ENCODE measurements at places on chromosomes 5 and 9.

- no peak for DNase-seq
These were observed at the start of gene ARSB for GRCh38 chr5:78985116-78985724. Gene ARSB, minus strand, starts transcription at chr5:78985310. Its CDS starts 62 bp downstream, at chr5:78985248.

DNA sequence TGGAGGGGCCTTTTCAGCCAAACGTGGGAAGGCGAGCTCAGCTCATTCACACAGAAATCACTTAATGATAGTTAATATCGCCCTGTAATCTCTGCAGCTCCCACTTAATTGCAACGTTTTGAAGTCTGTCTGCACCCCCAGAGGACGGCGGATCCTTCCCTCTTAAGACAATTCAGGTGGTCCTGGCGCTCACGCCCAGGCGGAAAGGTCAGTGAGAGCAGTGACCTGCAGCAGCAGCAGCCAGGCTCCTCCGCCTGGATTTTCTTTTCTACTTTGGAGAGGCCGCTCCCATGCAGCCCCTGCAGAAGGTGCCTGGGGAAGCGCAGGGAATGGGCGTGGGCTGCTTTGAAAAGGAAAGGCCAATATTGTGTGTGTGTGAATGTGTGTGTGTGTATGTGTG lies 400.9 kb upstream of the IRX1 start:
- no peak for DNase-seq

DNA sequence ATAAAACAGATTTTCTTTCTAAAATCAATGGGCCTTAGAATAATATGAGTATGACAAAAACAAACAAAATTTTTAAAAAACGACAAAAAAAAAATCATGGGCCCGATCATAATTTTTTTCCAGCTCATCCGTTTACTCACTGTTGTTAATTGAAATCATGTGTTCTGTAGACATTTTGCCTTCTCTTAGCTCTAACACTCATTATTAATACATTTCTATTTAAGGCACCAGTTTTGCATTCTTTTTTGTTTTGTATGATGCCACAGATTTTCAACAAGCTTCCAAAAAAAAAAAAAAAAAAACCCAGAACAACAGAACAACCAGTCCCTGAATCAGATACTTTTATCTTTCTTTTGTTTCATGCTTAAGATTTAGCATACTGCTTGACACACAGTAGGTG lies 86.4 kb downstream of the PRLR start:
- DNase-seq = no peak

DNA sequence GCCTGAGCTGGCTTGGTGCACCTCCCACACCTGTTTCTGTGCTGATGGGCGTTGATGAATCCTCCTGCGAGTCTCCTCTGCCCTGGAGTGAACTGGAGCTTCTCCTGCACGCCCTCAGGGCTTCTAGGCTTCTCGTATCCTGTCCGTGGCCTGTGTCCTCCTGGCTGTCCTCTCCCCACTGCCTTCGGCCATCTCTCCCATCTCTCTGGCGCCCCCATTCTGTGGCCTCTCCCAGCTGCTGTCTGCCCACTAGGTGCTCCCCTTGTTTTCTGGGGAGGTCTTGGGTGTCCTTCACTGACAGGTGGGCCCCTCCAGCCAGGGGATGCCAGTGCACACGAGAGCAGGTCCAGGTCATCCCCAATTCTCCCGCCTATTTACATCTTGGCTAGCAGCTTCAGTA lies 28.8 kb downstream of the AHRR start:
- DNase-seq = no peak

GRCh38 chr5:31380049-31380448 lies 151.8 kb downstream of the DROSHA start:
- DNase-seq = no peak

DNA sequence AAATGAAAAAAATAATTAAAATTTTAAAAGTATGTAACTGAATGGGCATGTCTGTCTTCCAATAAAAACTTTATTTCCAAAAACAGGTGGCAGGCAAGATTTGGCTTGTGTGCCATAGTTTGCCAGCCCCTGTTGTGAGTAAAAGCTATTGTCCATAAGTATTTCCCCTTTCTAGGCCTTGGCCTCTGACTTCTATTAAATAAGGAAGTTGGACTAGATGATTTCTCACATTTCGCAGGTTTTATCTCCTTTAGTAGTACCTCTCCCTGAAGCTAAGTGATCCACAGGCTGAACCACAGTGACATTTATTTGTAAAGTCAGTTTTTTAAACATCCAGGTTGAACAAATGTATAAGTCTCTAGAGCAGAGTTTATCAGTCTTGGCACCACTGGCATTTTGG lies 41.3 kb downstream of the RECK start:
- DNase-seq = no peak

DNA sequence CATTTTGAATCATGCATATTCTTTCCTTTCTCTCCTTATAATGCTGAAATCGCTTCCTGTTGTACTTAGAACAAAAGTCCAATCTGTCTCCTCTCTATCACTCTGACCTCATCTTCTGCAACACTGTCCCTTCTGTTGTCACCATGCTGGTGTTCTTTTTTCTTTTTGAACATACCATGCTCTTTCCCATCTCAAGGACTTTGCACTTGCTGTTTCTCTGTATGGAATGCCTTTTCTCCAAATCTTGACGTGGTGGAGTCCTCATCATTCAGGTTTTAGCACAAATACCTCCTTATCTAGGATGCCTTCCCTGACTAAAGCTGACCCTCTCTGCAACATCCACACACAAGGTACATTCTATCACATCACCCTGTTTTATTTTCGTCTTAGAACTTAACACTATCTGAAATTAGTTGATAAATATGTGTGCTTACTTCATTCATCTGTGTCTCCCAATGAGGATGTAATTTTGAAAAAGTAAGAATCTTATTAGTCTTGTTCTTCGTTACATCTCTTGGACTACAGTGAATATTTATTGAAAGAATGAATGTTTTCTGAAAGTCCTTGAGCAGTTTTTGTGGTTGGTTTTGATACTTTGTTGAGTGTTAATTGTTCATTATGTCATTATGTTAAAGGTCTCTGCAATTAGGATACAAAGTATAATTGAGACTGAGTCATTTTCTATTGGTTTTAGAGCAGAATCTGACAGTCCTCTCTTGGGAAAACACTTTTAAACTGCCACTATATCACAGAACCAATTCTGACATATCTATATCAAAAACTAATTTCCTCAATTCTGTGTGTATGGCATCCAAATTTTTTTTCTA lies 145.3 kb upstream of the RASA1 start:
- DNase-seq = no peak

- no peak for DNase-seq
These were observed 18.5 kb upstream of the SNX2 start for GRCh38 chr5:122756264-122756911.

DNA sequence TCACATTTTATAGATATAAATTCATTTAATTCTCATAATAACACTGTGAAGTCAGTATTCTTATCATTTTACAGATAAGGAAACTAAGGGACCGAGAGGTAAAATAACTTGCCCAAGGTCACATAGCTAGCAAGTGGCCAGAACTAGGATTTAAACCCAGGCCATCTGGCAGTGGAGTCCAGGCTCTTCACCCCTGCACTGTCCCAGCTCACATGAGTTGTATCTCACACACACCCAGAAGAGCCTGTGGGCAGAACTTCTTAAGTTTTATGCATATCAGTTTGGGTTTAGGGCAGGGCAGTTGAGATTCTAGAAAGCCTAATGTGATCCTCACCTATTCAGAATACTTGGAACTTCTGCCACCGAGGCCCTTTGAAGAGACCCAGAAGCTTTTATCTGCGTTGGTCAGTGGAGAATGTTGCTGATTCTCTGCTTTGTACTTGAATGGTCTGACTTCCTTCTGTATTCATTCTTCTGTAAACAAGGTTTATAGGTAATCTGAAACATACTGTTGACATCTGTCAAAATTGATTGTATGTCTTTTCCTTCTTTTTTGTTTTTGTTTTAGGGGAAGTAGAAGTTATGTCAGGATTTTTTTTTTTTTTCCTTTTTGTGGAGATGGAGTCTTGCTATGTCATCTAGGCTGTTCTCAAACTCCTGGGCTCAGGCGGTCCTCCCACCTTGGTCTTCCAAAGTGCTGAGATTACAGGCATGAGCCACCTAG lies 75.8 kb downstream of the KIAA1958 start:
- no peak for DNase-seq

- DNase-seq = peak; percentile 82
These were observed 9.9 kb downstream of the ZBED3 start for GRCh38 chr5:77076961-77077828.

GRCh38 chr9:98993570-98993945 lies 49.9 kb downstream of the COL15A1 start:
- peak; percentile 66 for DNase-seq

- DNase-seq = no peak
These were observed 671.3 kb downstream of the LRRC70 start for GRCh38 chr5:63249960-63250359.

DNA sequence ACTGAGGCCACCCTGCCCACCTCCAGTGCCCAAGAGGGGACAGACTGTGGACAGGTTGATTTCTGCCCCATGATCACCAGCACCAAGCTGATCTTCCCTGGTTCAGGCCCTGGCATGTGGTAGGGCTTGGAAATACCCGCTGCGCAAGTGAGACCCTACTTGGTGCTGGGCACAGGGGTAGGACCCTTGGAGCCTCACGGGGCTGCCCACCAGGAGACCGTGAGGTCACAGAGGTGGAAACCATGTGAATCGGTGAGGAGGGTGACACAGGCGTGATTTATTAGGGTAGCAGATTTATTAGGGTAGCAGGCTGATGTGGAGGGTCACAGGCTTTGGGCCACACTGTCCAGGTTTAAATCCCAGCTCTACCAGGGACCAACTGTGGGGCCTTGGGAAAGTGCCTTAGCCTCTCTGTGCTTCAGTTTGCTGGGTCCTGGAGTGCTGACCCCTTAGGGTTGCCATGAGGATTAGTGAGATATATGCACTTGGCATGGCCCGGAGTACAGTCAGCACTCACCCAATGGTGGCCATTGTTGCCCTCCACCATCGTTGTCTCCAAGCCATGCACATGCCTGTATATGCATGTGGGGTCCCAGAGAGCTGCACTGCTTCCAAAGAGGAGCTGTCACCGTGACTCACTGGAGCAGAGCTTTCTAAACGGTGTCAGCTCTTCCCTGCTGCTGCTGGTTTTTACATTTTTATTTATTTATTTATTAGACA lies 20.9 kb upstream of the DUSP1 start:
- peak; percentile 49 for DNase-seq

GRCh38 chr5:18954239-18954638 lies 1033.8 kb downstream of the CDH18 start:
- DNase-seq = no peak

DNA sequence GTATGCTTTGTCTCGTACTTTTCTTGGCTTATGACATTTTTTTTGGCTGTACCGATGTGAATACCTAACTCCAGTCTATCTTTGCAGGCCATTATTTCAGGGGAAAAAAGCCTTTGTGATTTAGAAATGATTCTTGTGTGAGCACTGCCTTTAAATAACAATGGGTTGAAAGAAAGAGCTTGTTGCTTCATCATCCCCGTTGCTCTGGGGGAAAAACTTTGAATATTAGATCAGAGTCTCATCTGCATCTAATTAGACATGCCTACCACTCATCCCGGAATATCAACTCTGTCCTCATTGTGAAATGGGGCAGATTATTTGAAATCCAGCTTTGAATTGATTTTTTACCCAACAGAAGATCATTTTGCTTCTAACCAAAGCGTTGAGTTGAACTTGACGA lies 13.5 kb downstream of the CXCL14 start:
- no peak for DNase-seq

DNA sequence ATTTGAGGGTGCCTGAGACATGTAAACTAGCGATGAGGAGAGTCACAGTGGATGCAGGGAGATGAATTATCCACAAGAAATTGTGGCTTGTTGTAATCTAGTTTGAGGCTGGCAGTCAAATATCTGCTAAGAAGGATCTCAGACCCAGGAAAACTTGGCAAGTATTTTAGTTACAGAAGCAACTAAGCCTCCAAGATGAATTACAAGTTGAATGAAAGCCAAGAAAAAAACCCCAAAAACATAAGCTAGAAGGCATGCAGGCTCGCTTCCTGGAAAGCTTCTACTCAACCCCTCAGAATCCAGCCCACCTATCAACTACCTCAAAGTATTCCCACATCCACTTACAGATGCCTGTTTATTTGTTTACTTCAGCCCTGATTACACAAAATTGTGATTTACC lies 696.9 kb downstream of the MAT2B start:
- no peak for DNase-seq

GRCh38 chr9:111759762-111760639 lies 34.7 kb downstream of the SHOC1 start:
- no peak for DNase-seq

DNA sequence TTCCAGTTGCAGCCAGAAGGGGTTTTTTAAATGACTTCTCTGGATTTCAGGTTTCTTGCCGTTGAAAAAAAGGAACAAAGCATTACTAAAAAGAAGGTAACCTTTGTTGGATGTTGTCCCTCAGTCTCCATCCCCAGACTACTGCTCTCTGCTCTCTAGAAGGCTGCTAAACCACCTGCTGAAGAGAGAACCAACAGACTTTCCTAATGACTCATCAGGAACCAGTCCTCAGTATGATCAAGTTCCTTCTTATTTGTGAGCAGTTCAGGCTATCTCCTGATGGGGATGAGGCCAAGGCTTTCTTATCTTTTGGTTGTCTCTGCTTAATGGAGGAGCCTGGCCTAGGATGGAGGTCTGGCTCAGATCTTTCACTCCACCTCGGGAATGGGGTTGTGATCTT lies 4.1 kb downstream of the KIF4B start:
- no peak for DNase-seq
